ENCODE measurements at places on chromosomes 7 and 10.

DNA sequence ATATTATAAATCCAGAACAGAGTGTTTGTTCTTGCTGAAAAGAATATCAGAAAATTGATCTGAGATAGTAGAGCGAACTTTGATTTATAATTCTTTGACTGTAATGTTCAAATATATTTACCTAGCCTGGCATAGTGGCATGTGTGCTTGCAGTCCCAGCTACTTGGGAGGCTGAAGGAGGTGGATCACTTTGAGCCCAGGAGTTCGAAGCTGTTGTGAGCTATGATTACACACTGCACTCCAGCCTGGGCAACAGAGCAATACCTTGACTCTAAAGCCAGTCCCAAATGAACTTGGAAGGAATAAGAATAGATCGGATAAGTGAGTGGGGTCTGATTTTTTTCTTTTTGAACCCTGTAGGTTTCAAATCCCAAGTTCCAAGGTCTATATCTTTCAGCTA is 23.5 kb downstream of the GNG11 start:
- no peak for DNase-seq

DNA sequence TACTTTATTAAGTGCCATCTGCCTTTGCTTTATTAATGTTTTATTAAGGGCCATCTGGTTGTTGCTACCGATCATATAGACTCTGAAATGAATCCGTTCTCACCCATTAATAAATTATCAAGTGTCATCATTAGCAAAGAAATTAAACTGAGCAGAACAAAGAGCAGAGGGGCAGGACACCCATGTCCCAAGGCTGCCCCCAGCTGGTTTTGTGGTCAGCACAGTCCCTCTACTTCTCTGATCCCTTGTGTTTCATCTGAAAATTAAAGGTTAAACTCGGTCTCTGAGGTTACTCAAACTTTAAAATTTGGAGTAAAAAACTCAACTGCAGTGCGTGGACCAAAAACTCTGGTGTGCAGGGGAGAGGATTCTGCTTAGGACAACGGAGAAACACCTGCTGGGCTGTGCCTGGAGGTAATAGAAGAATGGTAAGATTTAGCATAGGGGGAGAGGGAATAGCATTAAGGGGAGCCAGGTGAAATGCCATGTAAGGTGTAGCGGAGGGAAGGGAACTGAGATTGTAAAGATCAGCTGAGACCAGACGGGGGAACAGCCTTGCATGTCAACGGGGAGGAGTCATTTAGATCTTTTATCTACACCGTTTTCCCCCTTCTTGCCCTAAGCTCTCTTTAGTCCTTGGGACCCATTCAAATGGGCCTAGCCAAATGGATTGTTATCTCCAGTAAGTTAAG is 10.8 kb upstream of the GSDME start:
- DNase-seq: no peak

- no peak for DNase-seq
These were observed 42.5 kb upstream of the ZNF438 start for GRCh38 chr10:31073996-31074721.

- DNase-seq: no peak
These were observed 31.1 kb downstream of the NRBF2 start for GRCh38 chr10:63164166-63164623.

- DNase-seq: no peak
These were observed 1244.8 kb upstream of the SORCS1 start for GRCh38 chr10:108409306-108409705.

DNA sequence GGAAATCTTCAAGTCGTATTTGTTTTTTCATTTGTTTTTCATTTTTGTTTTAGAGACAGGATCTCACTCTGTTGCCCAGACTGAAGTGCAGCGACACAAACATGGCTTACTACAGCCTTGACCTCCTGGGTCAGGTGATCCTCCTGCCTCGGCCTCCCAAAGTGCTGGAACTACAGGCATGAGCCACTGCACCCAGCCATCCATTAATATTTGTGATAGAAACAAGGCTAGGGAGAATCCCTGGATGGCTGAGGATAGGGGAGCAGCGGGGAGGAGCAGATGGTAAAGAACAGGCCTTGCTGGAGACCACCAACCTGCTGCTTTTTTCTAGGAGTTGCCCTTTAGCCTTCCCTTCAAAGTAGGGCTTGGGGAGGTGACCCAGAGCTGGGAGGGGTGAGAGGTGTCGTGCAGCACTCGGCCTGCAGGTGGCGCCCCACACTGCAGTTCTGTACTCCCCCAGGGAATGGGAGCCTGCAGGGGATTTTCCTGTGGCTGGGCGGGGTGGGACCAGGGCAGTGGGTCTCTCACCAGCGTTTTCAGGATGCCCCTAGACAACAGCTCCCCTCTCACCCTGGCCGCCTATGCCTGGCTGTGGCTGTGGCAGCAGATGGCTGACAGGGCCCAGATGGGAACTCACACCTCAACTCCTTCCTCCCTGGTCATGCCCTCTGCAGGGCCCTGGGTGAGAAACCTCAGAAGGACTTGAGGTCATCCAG is 12.6 kb upstream of the CDH23 start:
- DNase-seq: no peak

GRCh38 chr10:24363070-24363469 is 154.1 kb downstream of the KIAA1217 start:
- DNase-seq: no peak

GRCh38 chr10:114540236-114540635 is 117.8 kb downstream of the ABLIM1 start:
- no peak for DNase-seq

GRCh38 chr10:33336582-33337325 is 2.3 kb upstream of the NRP1 start:
- no peak for DNase-seq

DNA sequence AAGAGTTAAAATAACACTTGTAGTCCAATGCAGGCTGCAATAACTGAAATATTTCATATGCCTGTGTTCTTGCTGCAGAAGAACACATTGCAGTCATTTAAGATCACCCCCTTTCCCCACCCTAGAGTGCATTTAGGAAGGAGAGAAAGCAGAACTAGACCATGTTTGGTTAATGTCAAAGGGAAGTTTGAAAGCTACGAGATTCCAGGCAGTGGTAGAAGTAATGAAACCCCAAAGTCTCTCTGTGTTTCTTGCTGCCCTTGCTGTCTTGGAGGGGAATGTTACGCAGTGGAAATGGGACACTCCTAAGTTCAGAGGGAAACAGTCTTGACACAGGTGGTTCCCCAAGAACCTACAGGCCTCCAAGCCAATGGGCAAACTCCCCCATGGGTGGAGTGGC is 242.9 kb downstream of the PTEN start:
- no peak for DNase-seq

- no peak for DNase-seq
These were observed 444.2 kb upstream of the NPVF start for GRCh38 chr7:25672496-25672895.

- no peak for DNase-seq
These were observed 482 bp upstream of the ACTR3C start for GRCh38 chr7:150323682-150324372.

DNA sequence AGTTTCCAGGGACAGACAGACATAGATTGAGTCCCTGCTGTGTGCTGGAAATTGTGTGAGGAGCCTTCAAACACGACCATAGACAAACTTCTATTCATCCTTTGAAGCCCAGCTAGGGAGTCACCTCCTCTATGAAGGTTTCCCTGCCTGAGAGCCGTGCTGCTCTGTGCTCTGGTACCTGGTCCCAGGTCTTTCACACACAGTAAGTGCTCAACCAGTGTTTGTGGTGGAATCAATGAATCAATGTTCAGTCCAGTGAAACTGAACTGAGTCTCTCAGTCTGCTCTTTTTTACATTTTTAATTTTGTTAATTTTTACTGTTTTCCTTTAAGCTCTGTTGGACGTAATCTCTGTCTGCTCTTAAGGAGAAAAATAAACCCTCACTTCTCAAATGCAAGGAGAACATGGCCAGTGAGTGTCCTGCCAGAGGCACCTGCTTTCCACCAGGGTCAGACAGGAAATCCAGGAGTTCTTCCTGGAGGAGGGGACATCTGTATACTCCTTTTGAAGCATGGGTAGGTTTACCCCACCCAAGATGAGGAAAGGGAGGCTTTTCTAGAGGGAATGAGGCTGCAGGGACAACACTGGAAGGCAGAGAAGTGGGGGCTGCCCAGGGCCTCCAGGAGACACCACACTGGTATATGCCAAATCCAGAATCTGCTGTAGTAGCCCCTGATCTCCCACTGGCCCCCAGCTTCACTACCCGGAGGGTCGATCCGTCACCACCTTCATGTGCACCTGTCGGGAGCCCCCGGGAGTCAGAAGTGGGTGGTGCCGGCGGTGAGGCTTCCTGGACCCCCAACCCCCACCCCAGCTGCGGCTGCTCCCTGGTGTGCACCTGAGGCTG is 56.3 kb downstream of the MICALL2 start:
- DNase-seq: no peak

GRCh38 chr10:73785211-73785720 is at the start of gene ZSWIM8:
Gene ZSWIM8 (plus strand): TSS chr10:73785606. CDS start chr10:73785879, 273 bp downstream.
- DNase-seq: peak; percentile 93

GRCh38 chr7:158869876-158870275 is 13.5 kb downstream of the DYNC2I1 start:
- no peak for DNase-seq

DNA sequence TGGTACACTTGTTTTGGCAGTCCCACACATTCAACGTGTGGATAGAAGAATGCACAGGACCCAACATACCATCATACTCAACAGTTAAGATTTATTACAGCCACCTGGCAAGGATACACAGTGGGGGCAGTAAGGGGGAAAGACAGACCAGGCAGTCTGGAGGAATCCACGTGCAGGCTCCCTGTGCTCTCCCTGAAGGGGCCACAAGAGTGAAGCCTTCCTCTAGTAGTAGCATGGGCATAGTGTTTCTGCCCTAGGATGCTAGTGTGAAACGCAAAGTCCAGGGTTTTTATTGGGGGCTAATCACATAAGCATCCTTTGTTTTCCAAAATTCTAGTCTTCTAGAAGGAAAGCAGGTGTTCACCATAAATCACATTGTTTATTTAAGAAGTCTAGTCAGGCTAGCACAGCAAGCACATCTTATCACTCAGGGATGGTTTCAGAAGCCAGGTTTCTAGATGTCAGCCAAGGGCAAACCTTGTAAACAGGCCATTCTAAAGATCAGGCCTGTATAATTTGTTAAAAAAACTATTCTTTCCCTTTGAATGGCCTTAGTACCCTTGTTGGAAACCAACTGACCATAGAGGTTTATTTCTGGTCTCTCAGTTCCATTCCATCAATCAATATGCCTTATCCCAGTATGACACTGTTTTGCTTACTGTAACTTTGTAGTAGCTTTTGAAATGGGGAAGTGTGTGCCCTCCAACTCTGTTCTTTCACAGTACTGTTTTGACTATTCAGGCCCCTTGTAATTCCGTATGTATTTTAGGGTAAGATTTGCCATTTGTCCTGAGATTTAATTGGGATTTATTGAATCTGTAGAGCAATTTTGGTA is 12.4 kb upstream of the TFAM start:
- no peak for DNase-seq

- DNase-seq: no peak
These were observed 194.0 kb downstream of the DOCK4 start for GRCh38 chr7:112012242-112012641.

GRCh38 chr10:125231813-125232475 is 71.6 kb upstream of the CTBP2 start:
- DNase-seq: no peak

DNA sequence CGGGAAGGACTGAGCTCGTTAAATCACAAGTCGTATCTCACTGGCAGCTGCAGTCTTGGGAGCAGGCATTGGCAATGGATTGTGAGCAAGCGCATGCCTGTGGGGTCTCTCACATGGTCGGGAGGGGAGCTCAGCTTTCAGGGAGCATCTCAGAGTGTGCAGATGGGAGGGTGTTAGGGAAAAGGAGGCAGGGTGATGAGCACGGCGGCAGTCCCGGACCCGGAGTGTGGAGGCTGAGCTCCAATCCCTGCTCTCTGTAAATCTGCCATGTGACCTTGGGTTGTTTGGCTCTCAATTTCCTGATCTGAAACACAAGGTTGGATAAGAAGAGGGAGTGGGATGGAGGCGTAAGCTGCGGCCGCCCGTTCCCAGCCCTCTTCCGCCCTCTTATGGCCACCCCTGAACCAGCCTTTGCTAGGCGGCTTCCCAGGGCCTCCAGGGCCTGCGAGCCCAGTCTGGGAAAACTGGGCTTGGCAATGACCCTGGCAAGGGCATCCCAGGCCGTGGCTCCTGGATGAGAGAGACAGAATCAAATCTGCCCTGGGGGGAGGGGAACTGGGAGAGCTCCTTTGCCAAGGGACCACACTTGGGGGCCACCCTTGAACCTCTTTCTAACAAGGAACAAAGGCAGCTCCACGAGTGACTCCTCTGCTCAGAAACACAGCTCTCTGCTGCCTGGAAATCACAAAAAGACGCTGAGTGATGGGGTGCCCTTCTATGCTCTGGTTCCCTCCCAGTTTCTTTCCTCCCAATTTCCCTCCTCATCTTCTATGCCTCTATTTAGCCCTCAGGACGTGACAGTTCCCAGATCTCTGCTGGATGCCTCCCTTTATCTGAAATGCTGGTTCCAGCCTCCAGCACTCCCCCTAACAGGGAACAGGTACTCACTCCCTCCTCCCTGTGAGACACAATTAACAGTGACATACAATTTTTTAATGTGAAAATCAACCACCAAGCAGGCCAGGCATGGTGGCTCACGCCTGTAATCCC is 41.7 kb upstream of the LOXL4 start:
- no peak for DNase-seq

DNA sequence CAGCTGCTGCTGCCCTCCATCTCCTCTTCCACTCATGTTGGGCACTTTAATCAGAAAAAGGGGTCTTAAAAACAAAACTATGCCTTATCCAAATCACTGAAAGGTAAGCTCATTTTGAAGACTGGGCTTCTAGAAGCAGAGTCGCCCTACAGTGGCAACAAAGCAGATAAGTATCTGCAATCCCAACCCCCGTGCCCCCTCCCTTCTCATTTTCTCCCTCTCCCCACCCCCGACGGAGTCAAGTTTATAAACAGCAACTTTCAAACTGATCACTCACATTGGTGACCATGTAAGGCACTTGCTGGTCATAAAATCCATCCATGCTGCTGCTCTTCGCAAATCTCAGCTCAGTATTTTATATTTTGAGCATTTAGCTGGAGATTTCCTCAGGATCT is 738 bp downstream of the ETV1 start:
- no peak for DNase-seq

DNA sequence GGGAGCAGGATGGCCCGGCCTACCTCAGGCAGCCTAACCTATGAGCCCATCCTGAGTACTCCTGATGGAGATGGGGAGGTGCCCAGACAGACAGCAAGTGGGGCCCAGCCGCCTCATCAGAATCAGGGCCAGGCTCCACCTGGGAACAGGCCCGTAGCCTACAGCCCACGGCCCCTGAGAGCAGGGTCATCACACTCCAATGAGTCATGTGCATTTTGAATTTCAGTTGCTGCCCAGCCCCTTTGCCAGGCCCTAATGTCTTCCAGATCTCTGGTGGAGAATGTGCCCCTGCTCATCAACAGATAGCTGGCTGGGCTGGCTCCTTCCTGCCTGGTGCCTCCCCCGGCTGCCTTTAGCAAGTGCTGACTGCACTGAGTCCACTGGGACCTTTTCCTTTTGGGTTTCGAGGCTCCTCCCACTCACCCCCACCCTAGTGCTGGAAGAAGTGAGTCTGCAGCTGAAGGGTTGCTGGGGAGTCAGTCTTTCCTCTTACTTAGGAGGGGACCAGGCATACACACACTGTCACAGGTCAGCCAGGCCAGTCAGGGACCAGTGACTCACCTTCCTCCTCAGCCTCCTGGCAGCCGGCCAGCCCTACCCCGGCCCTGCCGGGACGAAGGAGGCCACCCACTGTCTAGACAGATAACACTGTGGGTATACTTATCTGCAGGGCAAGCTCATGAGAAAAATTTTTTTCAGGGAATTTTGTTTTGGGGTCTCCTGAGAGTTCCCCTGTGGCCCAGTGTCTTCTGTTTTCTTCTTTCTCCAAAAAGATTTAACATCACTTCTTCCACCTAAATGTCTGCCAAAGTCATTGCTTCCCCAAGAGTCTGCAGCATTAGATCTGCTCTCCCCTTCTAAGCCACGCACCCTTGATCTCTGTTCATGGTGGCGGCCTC is 9.1 kb upstream of the ASIC3 start:
- DNase-seq: no peak
